ENCODE measurements at places on chromosomes 3 and 15.

GRCh38 chr3:161142486-161142885, 37.3 kb upstream of the B3GALNT1 start:
- no peak for DNase-seq

DNA sequence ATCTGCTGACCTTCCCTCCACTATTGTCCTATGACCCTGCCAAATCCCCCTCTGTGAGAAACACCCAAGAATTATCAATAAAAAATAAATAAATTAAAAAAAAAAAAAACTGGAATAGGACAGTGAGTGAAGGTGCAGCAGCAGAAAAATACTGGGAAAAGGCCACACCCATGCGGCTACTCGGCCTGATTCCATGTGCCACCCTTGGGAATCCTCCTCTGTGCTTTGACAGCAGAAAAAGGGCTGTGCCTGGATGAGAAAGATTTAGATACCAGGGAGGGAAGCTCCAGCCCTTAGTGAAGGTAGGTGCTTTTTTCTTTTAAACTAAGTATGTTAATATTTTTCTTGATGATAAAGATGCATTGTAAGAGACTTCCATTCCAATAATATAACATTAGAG, 107.8 kb downstream of the CTNNB1 start:
- DNase-seq = no peak

GRCh38 chr3:2352134-2352762, 253.6 kb downstream of the CNTN4 start:
- DNase-seq = no peak

DNA sequence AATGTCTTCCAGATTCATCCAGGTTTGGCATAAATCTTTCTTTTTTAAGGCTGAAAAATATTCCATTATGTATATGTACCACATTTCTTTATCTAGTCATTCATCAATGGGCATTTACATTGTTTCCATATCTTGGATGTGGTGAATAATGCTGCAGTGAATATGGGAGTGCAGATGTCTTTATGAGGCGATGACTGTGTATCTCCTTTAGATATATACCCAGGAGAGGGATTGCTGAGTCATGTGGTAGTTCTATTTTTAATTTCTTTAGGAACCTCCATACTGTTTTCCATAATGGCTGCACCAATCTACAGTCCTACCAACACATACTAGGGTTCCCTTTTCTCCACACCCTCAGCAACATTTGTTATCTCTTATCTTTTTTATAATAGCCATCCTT, 96.3 kb downstream of the LRRC28 start:
- DNase-seq = no peak

DNA sequence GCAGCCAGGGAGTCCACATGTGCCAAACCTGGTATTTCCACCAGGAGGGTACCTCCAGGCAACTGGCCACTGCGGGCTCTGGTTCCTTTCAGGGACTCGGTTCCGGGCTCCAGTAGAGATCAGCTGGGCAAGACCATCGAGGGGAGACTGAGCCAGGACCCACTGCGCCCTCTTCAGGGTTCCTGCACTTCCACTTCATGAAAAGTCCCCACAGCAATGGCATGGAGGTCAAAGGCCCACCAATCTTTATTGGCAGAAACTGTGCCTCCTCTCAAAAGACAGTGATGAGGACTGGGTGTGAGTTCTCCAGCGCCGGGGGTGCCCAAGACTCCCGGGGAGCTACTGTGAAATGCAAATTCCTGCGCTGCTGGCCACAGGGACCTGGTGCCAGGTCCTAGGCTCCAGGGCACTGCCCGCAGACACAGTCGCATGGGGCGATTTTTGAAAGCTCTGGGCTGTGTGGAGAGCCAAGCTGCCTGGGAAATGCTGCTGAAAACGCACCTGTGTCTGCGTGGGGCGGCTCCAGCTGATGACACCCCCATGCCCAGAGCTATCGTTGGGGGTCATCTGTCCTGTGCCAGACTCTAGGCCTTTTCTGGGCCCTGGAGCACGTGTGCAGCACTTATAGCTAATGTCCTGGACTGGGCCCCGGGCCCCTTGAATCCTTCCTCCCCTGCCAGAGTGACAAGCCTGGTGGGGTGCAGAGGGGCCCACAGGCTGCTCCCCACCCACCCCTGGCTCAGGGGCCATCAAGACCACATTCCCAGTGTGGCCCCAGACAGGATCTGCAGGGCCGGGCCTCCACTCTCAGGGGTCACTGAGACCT, 144.0 kb downstream of the NSMCE3 start:
- DNase-seq = no peak

DNA sequence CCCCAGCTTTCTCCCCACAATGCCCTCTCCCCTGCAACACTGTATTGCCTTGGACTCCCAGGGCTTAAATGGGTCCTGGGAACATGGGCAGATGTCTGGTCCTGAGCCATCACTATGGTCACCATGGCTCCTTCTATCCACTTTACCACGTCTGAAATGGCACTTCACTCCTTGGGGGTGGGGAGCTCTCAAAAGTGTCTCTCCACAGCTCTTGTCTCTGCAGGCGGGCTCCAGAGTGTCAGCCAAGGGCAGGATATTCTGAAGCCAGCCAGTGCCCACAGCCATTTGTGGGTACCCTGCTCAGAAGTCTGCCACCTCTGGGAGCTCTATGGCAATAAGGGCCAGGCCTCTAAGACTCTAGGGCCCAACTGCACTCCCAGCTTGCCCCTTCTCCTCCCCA, 163.9 kb downstream of the PPM1L start:
- DNase-seq = peak; percentile 84
